H7 (cell line): ENCODE measurements at places on chromosomes 12 and 14. TPM values are rescaled to one million over a fixed set of nuclear protein-coding genes. Genes with fewer than 3 reads are reported as not detected.

DNA sequence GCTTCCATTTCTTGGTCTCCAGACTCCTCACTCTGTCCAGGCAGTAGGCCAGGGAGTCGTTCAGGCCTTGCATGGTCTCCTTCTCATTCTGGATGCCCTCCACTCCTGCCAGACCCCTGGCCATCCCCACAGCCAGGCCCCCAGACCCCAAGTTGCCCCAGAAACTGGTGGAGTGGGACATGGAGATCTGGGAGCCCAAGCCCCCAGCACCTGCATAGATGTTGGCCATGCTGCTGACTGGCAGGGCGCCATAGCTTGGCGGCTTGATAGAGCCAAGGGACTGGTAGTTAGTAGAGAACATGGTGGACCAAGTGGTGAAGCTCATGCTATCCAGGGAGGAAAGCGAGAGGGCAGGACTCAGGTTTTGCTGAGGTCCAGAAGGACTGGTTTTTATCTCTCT is 21.2 kb upstream of the INSM2 start:
- no peak for DNase-seq

DNA sequence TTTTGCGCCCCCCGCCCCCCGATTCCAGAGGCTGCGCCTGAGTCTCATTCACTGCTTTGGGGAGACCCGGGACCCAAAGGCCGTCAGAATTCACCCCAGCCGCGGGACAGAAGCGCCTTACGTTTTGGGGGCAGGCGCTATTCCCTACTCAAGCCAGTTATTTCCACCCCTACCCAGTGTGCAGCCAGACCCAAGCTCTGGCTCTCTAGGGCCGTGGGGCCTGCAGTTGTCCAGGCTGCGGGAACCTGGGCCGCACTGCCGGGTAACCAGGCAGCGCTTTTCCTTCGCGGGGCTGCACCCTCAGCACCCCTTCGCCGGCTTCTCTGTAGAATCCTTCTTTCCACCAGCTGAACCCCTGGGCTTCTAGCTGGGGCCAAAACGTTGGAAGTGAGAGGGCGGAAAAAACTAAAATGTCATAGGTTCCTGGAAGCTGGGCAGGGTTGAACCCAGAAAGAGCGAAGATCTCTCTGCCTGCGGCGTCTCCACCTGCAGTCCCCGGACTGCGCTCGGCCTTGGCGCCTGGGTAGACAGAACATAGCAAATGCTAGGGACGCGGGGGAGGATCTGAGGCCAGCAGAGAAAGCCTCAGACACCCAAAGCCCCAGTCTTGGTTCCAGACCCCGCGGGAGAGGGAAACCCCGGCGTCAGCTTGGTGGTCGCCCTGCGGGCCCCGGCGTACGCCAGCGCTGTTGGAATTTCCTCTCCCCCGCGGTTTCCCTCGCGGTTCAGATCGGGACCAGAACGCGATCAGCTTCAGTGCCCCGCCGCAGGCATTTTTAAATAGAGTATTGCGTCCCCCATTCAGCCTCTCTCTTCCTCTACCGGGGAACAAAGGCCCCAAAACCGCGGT is 18.3 kb downstream of the TBX3 start:
- peak; percentile 77 for DNase-seq

DNA sequence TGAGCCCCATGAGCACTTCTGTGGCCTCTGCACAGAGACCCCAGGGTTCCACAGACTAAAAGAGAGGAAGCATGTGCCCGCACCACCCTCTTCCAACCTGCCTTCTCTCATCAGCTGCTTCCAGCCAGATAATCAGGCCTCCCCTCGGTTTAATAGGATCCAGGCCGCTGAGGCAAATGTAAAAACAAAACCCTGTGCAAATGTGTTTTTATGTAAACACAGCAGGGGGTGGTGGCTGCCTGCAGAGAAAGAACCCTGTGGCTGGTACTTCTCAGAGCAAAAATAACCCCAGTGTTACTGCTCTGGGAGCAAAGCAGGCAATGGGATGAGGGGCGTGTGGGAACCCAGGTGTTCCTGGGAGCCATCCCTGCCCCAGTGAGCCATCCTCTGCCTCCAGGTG is 46.2 kb downstream of the WSCD2 start:
- peak; percentile 52 for DNase-seq

GRCh38 chr12:114692186-114693058 is 8.4 kb upstream of the TBX3 start:
- peak; percentile 63 for DNase-seq

- DNase-seq: no peak
Observed at GRCh38 chr12:1635301-1636095, 6.5 kb downstream of the WNT5B start.

DNA sequence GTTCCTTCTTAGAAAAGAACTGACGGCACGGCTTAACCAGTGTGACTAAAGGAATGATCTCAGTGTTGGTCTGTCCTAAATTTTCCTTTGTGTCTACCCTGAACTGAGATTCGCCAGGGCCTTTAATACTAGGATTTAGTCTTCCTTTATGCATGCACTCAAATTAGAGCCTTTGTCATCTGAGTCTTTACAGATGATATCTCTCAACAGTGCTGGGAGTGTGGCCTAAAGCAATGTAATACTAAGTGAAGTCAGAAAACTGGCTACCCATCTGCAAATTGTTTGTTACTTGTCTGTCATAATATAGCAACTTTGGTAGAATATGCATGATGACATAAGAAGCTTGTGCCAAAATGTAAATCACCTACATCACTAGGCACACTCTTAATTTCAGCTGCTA is 95.4 kb downstream of the PTPRO start:
- no peak for DNase-seq

DNA sequence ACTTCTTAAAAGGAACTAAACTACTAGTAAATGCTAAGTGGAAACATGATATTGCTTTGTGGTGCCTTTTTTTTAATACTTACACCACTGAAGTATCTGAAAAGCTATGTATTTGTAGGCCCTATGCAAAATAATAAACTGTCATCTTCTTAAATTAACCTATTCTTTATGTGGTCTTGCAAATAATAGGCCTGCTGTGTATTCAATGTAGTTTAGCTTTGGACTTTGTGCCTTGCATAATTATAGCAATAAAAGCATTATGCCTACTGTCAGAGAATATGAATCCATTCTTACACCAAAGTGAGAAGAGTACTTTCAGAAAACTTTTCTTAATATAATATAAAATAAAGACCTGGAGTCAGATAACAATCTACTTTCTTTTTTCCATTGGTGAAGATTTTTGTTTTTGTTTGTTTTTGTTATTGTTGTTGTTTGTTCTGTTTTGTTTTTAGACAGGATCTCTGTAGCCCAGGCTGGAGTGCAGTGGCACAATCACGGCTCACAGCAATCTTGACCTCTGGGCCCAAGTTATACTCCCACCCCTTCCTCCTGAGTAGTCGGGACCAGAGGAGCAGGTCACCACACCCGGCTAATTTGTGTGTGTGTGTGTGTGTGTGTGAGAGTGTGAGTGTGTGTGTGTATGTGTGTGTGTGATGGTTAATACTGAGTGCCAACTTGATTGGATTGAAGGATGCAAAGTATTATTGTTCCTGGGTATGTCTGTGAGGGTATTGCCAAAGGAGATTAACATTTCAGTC is 213.8 kb downstream of the SLC6A15 start:
- no peak for DNase-seq

DNA sequence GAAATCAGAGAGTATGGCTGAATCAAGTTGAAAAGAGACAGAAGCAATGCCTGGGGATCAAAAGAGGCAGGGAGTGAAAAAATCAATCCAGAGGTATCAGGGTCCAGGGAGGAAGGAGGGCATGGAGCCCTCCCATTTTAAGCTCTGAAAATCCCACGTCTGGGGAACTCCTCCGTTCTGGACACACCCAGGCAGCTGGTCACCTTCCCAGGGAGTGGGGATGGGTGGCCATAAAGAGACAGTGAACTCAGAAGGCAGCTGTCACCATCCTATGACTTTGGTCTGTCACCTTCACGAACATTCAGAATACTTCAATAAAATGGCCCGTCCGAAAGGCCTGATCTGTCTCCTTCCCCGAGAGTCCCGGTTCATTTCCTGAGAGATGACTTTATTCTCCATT is 71.6 kb downstream of the MAP1LC3B2 start:
- DNase-seq: no peak

DNA sequence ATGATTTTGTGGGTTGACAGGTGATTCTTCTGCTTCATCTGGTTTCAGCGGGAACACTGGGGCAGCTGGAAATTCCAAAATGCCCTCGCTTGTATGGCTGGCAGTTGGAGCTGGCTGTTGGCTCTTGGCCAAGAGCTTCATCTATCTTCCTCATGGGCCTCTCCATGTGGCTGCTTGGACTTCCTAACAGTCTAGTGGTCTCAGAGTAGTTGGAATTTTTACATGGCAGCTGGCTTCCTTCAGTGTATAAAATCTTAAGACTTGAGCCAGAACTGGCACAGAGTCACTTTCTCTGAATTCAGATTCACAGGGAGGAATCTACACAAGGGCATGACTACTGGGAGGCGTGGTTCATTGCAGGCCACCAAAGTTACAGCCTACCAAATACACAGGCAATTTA is 204.9 kb upstream of the RMST start:
- DNase-seq: no peak

DNA sequence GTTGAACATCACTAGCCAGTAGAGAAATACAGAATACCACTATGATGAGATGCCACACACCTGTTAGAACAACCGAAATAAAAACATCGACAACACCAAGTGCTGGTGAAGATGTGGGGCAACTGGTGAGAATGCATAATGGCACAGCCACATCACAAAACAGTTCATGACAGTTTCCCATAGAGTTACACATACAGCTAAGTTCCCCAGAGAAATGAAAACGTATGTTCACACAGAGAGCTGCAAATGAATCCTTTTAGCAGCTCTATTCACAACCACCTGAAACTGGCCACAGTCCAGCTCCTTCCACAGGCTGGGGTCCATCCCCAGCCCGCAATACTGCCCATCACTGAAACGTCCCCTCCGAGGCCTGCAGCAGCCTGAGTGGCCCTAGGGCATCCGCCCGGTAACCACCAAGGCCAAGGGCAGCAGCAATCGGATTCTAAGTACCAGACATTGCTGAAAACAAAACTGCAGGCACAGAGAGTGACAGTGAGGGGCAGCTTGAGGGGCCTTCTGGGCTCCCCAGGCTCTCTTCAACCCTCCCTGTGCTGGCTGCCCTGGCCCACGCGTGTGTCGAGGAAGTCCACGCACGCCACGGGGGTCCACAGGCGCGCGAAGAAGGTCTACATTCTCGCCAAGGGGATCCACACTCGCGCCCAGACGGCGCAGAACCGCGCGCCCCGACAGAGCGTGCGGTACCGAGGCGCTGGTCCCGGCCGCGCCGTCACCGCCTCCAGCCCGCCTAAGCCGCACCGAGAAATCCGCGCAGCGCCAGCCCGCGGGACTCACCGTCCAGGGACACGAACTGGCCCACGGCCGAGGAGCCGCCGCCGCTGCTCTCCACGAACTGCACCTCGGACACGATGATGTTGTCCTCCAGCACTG is 903 bp downstream of the BRF1 start:
- DNase-seq: peak; percentile 67

DNA sequence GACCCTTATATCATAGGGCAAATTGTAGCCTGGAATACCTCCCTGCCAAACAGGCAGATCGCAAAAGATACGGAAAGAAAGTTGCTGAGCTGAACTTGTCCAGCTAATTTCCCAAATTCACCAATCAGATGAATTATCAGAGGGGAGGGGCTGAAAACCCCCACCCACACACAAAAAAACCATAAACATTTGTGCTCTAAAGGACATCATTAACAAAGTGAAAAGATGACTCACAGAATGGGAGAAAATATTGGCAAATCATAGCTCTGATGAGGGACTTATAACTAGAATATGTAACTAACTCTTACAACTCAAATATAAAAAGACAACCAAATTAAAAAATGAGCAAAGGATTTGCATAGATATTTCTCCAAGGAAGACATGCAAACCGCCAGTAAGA is 36.3 kb downstream of the PTHLH start:
- DNase-seq: no peak

DNA sequence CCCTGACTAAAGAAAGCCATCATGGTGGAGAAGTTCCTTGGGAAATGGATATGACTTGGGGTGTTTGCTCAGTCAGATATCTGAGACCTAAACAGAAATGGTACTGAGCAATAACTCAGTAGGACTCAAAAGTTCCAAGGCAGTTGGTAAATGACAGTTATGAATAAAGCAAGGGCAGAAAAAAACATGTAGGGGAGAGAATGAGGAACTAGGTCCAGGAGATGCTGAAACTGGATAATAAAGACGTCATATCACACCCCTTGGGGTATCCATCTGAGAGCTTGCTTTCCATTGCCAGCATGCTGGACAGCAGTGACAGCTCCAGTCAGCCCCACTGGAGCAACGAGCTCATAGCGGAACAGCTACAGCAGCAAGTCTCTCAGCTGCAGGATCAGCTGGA is 37.5 kb downstream of the RPGRIP1 start:
- no peak for DNase-seq

GRCh38 chr12:116853507-116853906 is 27.7 kb downstream of the HRK start:
- DNase-seq: no peak

DNA sequence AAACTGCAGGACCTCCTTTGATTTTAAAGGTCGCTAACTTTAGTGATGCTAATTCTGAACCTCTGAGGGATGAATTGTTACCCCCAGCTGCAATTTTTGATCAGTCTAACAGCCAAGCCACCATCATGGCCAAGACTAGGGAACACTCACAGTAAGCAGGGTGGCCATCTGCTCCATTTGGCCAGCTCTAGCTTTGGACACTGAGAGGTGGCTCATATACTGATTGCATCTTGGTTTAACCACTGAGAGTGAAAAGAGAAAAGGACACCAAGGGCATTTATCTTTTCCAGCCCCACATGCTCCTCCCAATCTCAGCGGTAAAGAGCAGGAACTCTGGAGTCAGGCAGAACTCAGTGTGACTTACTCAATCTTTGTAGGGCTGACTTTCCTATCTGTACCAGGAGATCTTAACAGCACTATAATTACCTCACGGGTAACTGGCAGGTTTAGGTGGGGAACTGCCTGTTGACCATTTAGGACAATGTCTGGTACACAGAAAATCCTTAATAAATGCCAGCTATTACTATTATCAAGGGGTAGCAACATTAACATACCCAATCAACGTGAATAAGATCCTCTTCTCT is 6.2 kb downstream of the LPCAT3 start:
- no peak for DNase-seq

DNA sequence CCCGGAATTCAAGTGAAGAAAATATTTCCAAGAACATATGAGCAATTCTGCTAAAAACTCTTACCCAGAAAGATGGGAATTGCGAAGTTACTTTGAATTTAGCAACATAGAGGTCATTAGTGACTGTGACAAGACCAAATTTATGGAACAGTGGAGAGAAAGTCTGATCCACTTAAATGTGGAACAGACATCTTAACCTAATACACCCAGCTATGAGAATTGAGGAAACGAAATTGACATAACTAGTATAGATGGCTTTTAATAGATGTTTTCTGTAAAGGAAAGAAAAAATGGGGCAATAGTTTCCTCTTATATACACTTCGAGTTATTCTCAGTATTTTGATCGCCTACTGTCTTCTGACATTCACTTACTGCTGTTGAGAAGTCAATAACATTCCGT is 4.6 kb downstream of the OVCH1 start:
- DNase-seq: no peak

GRCh38 chr12:106736051-106736957 is 38.2 kb upstream of the RIC8B start:
- DNase-seq: no peak

GRCh38 chr12:52270541-52271070 is 3.8 kb upstream of the KRT86 start:
- DNase-seq: no peak

Gene KRT83
- 0.10 TPM in 1 of 2 replicates, not detected in the other for total RNA-seq

Gene WASHC3
- total RNA-seq: 9.8 and 13.6 TPM in 2 replicates

Gene LTBP2
- total RNA-seq: 1.3 and 2.0 TPM in 2 replicates

Gene KRT79
- not detected in 2 replicates for total RNA-seq

Gene TNS2
- total RNA-seq: 7.6 and 8.7 TPM in 2 replicates

Gene TRAF3
- total RNA-seq: 5.5 and 11.5 TPM in 2 replicates

Gene PPP4R4
- 2.3 and 3.0 TPM in 2 replicates for total RNA-seq

Gene POTEG
- total RNA-seq: not detected in 2 replicates

Gene TMTC1
- 8.8 and 11.6 TPM in 2 replicates for total RNA-seq
